ENCODE measurements at places on chromosomes 6 and 20.

DNA sequence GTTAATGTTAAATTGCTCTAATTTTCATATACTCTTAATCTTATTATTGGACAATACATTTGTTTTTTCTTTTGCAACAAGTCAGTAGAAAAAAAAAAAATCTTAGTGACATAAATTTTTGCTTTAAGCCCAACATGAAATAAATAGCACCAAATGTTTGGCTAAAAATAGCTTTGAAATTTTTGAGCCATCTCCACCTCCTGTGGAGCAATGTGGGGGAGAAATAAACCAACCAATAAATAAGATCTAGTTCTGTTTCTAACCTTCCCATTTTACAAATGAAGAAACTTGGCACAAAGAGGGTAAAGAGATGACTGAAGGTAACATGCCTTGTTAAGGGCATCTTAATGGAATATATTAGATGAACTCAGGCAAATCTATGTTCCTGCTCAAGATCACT lies 91.4 kb downstream of the PRKN start:
- no peak for DNase-seq

- no peak for DNase-seq
These were observed 6.1 kb upstream of the HSPA1B start for GRCh38 chr6:31821301-31822035.

- DNase-seq: peak; percentile 36
These were observed 17.8 kb upstream of the MYT1 start for GRCh38 chr20:64146301-64146935.

DNA sequence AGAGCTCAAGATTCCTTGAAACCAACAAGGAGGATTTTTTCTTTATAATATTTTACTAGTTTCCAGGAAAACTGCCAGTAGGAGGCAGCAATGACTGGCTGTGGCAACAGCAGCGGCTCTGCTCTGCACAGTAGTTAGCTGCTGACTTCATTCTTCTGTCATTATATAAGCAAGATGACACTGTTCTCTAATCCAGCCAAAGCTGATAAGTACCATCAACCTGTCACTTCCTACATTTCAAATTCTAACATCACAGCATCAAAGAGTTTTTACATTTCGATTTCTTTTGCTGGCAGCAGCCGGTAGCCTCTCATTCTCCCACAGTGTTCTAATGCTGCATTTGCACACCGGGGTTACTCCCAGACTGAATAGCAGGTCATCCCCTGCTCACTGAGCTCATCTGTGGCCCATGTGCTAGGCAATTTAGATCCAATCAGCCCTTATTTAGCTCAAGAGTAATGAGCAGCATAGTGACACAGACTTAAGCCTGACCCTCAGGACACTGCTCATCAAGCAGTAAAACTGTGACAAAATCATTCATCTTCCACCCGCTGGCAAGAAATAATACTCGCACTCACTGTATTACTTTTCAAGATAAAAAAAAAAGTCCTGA lies 67.8 kb downstream of the MMS22L start:
- no peak for DNase-seq

DNA sequence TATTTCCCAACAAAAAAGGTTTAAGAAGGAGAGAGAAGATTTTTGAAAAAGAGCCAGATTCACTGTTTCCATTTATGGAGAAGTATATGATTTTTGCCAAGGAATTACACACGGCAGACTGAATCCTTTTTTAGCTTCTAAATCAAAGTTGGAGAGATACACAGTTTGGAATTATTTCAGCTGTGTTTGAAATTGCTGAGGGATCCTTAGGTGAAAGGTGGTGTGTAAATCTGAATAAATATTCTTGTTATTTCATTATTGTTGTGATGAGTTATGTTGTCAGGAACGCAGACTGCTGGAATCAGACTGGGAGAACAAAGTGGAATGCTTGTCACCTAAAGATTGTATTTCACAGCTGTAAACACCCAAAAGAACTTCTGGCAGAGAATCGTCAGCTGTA lies 168.5 kb upstream of the AKIRIN2 start:
- no peak for DNase-seq

DNA sequence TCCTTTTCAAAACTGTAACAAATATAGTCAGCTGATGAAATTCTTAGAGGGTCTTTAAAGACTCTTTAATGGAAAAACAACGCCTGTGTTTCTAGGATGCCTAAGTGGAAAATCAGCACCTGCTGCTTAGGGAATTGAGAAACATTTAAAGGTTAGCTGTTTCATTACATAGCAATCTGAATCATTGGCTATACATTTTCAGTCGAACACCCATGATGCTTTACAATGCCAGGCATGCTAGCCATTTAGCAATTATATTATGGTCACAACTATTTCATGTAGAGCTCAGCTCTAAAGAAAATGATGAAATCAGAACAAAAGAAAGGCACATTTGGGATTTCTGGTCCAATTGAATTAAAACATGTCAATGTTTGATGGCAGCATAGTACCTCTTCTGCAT lies 270.3 kb upstream of the SYNCRIP start:
- DNase-seq: no peak

GRCh38 chr20:54174457-54175175 lies 830 bp upstream of the CYP24A1 start:
- no peak for DNase-seq

DNA sequence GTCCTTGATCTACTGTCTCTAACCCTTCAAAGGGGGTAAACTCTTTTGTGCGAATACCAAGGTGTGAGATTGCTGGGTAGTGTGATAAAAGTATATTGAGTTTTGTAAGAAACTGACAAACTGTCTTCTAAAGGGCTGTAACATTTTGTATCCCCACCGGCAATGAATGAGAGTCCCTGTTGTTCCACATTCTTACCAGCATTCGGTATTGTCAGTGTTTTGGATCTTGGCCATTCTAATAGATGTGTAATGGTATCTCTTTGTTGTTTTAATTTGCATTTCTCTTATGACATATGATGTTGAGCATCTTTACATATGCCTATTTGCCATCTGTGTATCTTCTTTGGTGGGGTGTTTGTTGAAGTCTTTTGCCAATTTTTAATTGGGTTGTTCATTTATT lies 1090.7 kb downstream of the KIF16B start:
- DNase-seq: no peak

DNA sequence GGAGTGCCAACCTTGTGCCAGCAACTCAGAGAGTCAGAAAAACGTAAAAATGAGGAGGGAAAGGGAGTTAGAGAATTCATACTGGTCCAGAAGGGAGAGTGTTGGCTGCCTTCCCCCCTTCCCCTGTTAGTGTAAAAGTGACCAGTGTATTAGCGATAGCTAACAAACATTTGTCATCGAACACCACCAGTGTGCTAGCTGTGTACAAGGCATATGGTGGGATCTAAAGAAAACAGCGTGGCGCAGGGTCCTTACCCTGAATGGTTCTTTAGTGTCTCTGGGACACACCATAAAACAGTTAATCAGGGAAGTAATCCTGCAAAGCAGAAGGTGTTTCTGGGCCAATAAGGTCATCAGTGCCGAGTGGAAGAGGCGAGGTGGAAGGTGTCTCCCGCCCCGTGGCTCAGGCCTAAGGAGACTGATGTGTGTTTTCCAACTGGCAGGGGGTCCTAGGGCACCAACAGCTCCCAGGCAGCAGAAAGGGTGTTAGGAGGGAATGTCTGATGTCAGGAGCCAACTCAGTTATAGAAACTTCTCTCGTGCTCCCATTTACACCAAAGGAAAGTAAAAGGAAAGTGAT lies 91.9 kb downstream of the TCP11 start:
- no peak for DNase-seq

- no peak for DNase-seq
These were observed 19.4 kb downstream of the NOL4L start for GRCh38 chr20:32565735-32566032.

GRCh38 chr6:160667639-160668481 lies 3.8 kb upstream of the LPA start:
- DNase-seq: no peak

- no peak for DNase-seq
These were observed 267.2 kb downstream of the ADGRG6 start for GRCh38 chr6:142568857-142569597.

- DNase-seq: no peak
These were observed 83.9 kb downstream of the TULP4 start for GRCh38 chr6:158396136-158396535.

GRCh38 chr6:71524201-71524600 lies 235.6 kb downstream of the OGFRL1 start:
- DNase-seq: no peak

GRCh38 chr6:169175360-169175887 lies 78.2 kb downstream of the THBS2 start:
- no peak for DNase-seq

DNA sequence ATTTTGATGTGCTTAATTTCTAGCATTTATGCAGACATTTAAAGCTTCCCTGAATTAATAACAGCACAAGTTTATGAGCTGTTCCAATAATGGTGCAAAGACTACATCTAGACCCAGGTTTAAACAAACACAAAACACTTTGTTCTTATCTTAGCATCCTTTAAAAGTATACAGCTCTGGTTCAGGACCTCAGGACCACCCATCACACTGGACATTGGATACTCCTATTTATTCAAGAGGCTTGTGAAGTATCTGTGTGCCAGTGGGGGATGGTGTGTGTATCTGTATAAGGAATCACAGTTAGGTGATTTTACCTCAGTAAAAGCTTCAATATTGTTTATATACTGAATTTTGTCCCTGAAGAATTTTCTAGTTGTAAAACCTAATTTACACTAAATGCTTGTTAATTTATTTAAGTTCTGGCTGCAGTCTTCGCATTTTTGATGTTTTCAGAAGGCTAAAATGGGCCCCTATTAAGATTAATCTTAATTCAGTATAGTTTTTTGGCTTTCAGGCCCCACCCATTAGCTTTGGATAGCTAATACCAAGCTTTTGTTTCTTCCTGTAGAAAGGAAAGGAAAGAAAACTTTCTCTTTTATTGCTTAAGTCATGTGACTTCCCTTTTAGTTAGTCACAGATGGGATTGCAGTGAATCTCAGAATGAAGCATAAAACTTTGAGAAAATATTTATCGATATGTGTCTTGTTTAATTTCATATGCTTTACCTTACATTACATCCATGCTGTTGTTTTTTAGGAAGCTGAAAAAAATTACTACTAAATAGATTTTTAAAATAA lies 13.1 kb downstream of the LIN28B start:
- no peak for DNase-seq

DNA sequence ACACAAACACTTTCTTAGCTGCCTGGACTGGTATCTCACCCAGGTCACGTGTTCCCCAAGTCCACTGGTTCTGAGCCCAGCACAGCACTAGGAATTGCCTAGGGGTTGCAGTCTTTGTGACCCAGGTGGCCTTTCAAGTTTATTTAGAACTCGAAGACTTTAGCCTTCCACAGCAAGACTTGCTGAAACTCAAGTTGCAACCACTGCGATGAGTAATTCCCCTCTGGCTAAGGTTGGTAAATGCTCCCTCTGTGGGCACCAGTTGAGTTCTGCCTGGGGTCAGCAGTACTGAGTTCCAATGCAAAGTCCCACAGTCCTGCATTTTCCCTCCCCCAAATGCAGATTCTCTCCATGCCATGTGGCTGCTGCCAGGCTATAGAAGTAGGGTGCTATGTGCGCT lies 77.6 kb upstream of the MOCS1 start:
- no peak for DNase-seq

GRCh38 chr6:154462425-154462824 lies 48.1 kb downstream of the CNKSR3 start:
- DNase-seq: no peak

- no peak for DNase-seq
These were observed 260.7 kb upstream of the ECI2 start for GRCh38 chr6:4396044-4396443.

- no peak for DNase-seq
These were observed 26.2 kb upstream of the OPRM1 start for GRCh38 chr6:154012852-154013251.

GRCh38 chr6:37528541-37528940 lies 28.8 kb upstream of the CCDC167 start:
- peak; percentile 45 for DNase-seq

DNA sequence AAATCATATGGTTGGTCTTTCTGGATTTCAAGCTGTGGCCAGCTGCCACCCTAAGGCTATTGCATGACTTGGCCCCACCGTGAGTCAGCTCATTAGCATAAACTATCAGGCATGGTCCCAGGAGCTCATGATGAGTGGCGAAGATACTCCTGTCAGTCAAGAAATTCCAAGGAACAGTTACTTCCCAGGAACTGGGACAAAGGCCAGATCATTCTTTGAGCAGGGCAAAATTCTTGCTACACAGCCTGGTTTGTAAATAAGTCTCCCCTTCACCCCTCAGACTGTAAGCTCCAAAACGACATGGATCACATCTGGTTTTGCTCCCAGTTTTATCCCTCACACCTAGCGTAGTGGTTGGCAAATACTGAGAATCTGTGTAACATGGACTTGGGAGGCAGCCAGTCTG lies 33.0 kb upstream of the KIAA1586 start:
- no peak for DNase-seq

GRCh38 chr20:2473516-2473915 lies 2.9 kb upstream of the SNRPB start:
- no peak for DNase-seq

GRCh38 chr6:34538581-34538980 lies 17.5 kb downstream of the SPDEF start:
- no peak for DNase-seq

DNA sequence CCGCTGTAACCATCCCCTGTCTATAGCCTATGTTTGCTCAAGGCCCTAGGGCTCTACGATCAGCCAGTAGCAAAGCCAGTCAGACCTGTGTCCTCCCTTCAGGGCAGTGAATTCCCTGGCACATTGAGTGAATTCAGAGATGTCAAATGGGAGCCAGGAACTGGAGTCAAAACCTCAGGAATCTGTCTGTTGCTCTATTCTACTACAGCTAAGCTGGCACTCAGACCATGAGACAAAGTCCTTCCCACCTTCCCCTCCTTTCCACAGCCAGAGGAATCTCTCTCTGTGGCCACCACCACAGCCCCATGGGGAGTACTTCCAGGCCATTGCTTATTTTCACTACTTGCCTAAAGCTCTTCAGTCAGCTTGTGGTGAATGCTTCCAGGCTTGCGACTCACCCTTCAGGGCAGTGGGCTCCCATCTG lies 82.0 kb downstream of the PKIB start:
- no peak for DNase-seq

DNA sequence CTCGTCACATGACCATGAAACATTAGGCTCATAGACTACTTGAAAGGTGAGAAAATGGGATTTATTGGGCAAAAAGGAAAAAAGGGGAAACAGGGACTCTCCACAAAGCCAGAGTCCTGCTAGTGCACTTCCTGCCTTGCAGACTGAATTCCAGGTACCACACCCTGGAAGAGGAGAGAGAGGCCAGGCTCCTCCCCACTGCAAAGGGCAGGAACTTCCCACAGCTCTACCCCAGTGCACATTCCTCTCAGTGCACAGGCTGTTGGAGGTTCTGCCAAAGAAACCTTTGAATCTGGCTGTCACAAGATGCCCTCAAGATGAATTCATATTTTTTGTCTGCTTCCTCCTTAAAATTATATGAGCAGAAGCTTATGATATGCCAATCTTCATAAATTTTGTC lies 920.4 kb upstream of the GJE1 start:
- no peak for DNase-seq

GRCh38 chr20:62572980-62573379 lies 69.3 kb upstream of the SLCO4A1 start:
- no peak for DNase-seq

DNA sequence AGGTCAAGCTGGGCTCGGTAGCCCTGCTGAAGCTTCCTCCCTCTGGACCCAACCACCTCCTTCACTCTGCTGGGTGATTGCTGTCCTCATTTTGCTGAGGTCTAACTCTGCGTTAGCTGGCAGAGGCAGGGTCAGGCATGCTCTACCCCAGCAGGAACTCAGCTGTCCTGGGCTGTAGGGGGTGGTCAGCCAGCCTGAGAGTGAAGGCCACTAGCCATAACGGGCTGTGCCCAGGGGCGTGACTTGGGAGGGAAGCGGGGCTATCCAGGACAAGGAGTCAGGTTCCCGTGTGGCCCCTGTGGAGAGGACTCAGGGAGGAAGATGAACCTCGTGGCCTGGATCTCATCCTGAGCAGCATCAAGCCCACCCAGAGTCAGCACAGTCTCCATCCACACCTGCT lies 761 bp downstream of the CST5 start:
- no peak for DNase-seq

Measured in NCI-H1694 (cell line).